ENCODE measurements at places on chromosomes 1 and 21. TPM values are rescaled to one million over a fixed set of nuclear protein-coding genes. Genes with fewer than 3 reads are reported as not detected.

HMGCL gene
- total RNA-seq: 17.5 TPM

LRRC38 gene
- total RNA-seq: not detected

CAPN8 gene
- 1.3 TPM for total RNA-seq

STYXL2 gene
- not detected for total RNA-seq

CACNA1S gene
- not detected for total RNA-seq

LIX1L gene
- total RNA-seq: 3.5 TPM

GRCh38 chr1:47881505-47882442, 115.4 kb downstream of the TRABD2B start:
- DNase-seq: no peak
- H3K4me3 ChIP-seq: no peak overlapping the region
- no peaks in the 10 kb centered on the region for H3K27me3 ChIP-seq
- H3K4me1 ChIP-seq: no peaks in the 10 kb centered on the region
- H3K27ac ChIP-seq: peak overlapping the region; percentile 46

DNA sequence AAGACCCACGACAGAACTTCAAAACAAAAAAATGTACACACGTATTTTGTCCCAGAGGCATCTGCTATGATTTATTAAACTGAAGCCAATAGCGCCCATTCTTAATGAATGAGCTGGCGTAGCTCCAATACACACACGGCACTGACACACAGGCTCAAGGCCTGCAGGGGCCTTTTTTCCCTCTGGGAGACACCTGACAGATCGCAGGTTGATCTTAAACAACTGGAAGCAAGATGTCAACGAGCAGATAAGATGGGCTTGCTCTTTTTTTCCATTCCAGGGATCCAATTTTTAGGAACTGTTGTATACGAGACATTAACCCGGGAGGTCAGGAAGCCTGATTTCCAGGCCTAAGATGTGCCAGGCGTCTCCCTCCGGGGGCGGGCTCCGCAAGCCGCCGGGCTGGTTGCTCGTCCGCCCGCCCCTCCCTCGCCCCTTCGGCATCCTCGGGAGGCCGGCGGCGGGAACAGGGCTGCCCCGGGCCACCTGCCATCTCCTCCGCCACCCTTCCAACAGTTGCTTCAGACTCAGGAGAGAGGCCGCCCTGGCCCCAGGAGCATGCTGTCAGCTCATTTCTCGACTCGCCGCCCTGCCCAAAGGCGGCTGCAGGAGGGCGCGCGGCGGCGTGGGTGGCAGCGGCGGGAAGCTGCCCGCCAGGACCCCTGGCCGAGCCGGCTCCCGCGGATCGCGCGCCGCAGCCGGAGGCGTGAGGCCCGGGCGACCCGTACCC, 735 bp downstream of the TTC13 start:
- peak overlapping the region; percentile 40 for H3K27ac ChIP-seq
- peak; percentile 45 for DNase-seq
- peak overlapping the region; percentile 83 for H3K4me3 ChIP-seq
- H3K4me1 ChIP-seq: no peaks in the 10 kb centered on the region

GRCh38 chr21:45089964-45090363, 15.6 kb downstream of the ADARB1 start:
- H3K27ac ChIP-seq: no peak overlapping the region
- no peak overlapping the region for H3K4me3 ChIP-seq
- no peak for DNase-seq
- H3K27me3 ChIP-seq: no peaks in the 10 kb centered on the region
- no peaks in the 10 kb centered on the region for H3K36me3 ChIP-seq

DNA sequence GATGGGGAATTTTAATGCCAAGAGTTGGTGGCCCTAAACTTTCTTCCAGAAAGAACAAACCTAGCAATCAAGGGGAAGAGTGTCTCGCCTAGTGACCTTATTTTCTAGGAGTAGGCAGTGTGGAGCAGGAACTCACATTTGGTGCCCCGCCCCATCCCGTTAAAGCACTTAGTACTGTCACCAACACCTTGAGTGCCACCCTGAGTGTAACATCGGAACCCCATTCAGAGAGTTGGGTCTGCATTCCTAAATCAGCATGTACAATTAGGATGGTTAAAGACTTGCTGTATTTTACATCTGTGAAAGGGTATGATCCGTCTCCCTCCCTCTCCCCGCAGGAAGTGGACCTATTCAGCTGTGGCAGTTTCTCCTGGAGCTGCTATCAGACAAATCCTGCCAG, 15.5 kb downstream of the ETS2 start:
- peaks cover 77% of the 10 kb centered on the region for H3K36me3 ChIP-seq
- no peak overlapping the region for H3K27ac ChIP-seq
- H3K27me3 ChIP-seq: no peaks in the 10 kb centered on the region
- no peak for DNase-seq

GRCh38 chr1:94111879-94112278, 9.1 kb downstream of the ABCA4 start:
- H3K36me3 ChIP-seq: no peaks in the 10 kb centered on the region
- H3K27me3 ChIP-seq: no peaks in the 10 kb centered on the region
- H3K4me1 ChIP-seq: no peaks in the 10 kb centered on the region

GRCh38 chr1:154726896-154727753, 119.1 kb upstream of the ADAR start:
- no peaks in the 10 kb centered on the region for H3K4me1 ChIP-seq
- H3K4me3 ChIP-seq: no peak overlapping the region
- H3K27ac ChIP-seq: no peak overlapping the region
- H3K27me3 ChIP-seq: no peaks in the 10 kb centered on the region
- no peak for DNase-seq
- H3K36me3 ChIP-seq: no peaks in the 10 kb centered on the region

GRCh38 chr1:197980457-197980856, 63.3 kb downstream of the LHX9 start:
- no peaks in the 10 kb centered on the region for H3K36me3 ChIP-seq
- no peak for DNase-seq
- no peak overlapping the region for H3K27ac ChIP-seq
- no peak overlapping the region for H3K4me3 ChIP-seq
- no peaks in the 10 kb centered on the region for H3K4me1 ChIP-seq

- DNase-seq: no peak
- H3K27me3 ChIP-seq: no peaks in the 10 kb centered on the region
- no peaks in the 10 kb centered on the region for H3K36me3 ChIP-seq
- H3K27ac ChIP-seq: no peak overlapping the region
Observed at GRCh38 chr1:198543670-198544260, 3.3 kb upstream of the ATP6V1G3 start.

DNA sequence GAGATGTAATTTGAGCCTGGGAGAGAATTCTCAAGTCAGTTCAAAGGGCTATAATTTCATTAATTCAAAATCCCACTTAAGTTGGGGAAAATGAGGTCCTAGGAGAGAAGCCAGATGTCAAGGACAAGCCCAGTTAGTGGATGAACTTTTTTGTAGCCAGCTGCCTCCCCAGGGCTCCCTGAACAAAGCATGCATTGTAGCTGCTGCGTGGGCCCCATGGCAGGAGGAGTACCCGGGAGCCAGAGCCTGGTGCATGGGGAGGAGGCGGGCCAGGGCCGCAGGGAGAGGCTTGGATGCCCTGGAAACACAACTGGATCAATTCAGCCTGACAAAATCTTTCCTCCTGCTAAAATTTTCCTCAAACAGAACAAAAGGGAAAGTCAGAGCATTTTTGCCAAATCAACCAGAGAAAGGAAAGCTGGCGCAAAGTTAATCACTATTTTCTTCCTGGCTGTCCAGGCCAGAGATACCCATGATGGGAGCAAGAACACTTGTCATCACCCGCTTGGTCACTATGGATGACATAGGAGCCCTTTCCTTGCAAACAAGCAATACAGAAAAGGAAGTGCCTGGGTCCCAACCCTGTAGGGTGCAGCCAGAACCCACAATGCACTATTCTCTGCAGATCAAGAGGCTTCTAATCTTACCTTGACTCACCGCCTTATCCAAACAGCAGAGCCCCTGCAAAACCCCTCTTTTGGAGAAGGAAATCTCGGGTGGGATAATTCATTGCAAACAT, 248.1 kb upstream of the RAB4A start:
- H3K27ac ChIP-seq: no peak overlapping the region
- no peaks in the 10 kb centered on the region for H3K4me1 ChIP-seq

DNA sequence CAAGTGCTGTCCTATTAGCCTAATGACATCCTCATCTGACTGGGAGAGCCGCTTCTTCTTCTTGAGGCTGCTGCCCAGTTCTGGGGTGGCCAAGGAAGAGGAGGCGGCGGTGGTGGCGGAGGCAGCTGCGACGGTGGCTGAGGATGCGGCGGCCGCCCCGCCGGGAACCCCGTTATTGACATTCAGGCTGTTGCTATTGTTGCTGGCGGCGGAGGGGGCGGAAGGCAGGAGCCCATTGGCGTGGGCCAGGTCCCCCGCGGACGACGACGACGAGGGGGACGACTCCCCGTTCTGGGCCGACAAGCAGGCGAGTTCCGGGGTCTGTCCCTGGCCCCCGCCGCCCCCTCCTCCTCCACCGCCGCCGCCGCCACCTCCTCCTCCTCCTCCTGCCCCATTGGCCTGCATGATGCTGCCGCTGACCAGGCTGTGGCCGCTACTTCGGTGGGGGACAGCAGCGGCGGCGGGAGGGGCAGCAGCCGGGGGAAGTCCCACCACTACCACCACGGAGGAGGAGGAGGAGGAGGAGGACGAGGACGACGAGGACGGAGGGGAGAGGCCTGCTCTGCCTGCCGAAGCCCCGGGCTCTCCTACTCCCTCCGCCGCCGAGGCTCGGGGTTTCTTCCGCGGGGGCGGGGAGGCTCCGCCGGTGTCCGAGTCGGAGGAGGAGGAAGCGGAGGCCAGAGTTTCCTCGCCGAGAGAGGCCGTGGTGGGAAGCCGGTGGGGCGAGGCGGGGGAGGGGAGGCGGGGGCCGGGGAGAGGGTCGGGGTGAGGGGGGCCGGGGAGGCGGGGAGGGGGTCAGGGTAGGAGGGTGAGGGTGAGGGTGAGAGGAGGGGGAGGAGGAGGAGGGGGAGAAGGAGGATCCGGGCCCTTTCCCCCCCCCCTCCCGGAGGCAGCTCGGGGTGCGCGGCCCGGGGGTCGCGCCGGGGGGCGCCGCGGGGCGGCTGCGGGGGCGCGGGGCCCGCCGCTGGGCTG, 610 bp downstream of the WDR26 start:
- H3K27ac ChIP-seq: peak overlapping the region; percentile 76
- H3K27me3 ChIP-seq: no peaks in the 10 kb centered on the region
- H3K4me1 ChIP-seq: peaks cover 40% of the 10 kb centered on the region
- peak overlapping the region; percentile 77 for H3K4me3 ChIP-seq
- DNase-seq: peak; percentile 51
- no peaks in the 10 kb centered on the region for H3K36me3 ChIP-seq

DNA sequence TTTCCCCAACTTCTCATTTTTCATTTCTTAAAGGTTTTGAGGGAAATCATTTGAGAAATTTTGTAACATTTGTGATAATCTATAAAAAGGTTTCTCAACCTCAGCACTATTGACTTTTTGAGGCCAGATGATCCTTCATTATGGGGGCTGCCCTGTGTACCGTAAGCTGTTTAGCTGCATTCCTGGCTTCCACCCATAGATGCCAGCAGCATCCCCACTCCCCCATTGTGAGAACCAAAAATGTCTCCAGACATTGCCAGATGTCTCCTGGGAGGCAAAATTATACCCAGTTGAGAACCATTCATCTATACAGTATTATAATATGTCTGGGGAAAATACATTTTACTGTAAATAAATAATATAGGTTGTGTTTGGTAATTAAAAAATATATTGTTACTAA, 146.0 kb downstream of the PBX1 start:
- no peak overlapping the region for H3K27ac ChIP-seq
- no peaks in the 10 kb centered on the region for H3K36me3 ChIP-seq
- no peak overlapping the region for H3K4me3 ChIP-seq

- no peak for DNase-seq
- H3K27ac ChIP-seq: no peak overlapping the region
- H3K4me1 ChIP-seq: peaks cover 5% of the 10 kb centered on the region
- H3K36me3 ChIP-seq: no peaks in the 10 kb centered on the region
- H3K27me3 ChIP-seq: no peaks in the 10 kb centered on the region
Observed at GRCh38 chr1:200311256-200311655, 98.6 kb downstream of the ZNF281 start.

GRCh38 chr1:107637101-107637500, 327.9 kb downstream of the VAV3 start:
- no peak overlapping the region for H3K4me3 ChIP-seq
- no peaks in the 10 kb centered on the region for H3K36me3 ChIP-seq

- H3K36me3 ChIP-seq: no peaks in the 10 kb centered on the region
- H3K27ac ChIP-seq: peak overlapping the region; percentile 62
- H3K27me3 ChIP-seq: no peaks in the 10 kb centered on the region
Observed at GRCh38 chr21:37208741-37209225, 58.4 kb downstream of the VPS26C start.

DNA sequence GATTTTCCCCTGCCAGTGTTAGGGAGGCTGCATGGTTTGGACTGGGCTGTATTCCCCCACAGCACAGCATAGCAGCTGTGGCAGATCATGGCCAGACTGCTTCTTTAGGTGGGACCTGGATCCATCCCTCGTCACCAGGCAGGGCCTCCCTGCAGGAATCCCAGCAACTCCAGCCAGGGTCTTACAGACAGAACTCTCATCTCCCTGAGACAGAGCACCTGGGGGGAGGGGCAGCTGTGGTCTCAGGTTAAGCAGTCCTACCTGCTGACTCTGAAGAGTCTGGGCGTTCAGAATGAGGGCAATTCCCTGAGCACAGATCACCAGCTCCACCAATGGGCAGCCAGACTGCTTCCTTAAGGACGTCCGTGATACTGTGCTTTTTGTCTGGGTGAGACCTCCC, 47.9 kb upstream of the C1orf115 start:
- H3K36me3 ChIP-seq: no peaks in the 10 kb centered on the region
- H3K27ac ChIP-seq: no peak overlapping the region
- H3K4me1 ChIP-seq: no peaks in the 10 kb centered on the region
- no peak overlapping the region for H3K4me3 ChIP-seq

DNA sequence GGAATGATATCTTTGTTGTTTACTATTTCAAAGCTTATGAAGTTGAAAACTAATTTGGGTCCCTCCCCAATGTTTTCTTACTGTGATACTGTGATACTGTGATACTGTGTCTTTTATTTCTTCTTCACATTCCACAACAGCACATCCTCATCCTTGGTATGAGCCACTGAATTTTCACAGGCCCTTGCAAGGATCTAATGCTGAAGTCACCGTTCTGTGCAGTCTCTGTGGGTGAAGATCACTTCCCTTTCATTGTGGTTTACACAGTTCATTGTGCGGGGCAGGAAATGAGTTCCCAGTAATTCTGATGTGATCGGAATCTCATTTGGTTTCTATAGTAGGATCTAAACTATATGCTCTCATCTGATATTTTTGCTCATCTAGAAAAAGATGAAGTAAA, 32.1 kb upstream of the PAXBP1 start:
- DNase-seq: no peak
- H3K27me3 ChIP-seq: no peaks in the 10 kb centered on the region

DNA sequence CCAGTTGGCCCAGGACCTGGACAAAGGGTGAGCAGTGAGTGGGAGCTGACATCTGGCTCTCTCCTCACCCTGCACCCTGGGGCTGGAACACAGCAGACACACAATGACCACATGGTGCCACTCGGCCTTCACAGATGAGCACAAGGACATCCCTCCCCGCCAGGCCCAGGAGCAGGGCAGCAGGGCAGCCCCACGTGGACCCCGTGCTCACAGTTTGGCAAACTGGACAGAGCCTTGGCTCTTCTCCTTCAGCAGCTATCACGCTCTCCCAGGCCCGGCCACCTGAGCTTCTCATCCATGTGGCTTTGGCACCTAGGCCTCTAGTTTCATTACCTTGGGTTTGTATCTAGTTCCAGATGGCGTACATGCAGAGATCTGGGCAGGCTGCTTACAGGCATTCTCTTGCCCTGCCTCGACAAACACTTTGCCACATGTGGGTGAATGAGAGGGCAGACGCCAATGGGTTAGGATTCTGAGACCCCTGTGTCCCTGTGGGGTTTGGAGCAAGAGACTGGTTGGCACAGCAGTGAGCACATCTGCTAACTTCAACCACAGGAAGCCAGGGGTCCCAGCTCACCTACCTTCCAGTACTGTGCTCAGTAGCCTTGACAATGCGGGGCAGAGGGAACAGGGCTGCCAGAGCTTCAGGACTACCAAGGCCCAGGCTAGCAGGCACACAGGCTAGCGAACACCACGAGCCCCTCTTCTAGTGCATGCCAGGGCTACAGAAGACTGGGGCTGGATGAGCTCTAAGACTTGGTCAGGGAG, 3.4 kb upstream of the PTPRF start:
- DNase-seq: no peak
- H3K36me3 ChIP-seq: no peaks in the 10 kb centered on the region
- H3K4me1 ChIP-seq: peaks cover 9% of the 10 kb centered on the region
